Common myeloid progenitor, CD34-positive (primary cell): ENCODE measurements at places on chromosomes 4 and X.

DNA sequence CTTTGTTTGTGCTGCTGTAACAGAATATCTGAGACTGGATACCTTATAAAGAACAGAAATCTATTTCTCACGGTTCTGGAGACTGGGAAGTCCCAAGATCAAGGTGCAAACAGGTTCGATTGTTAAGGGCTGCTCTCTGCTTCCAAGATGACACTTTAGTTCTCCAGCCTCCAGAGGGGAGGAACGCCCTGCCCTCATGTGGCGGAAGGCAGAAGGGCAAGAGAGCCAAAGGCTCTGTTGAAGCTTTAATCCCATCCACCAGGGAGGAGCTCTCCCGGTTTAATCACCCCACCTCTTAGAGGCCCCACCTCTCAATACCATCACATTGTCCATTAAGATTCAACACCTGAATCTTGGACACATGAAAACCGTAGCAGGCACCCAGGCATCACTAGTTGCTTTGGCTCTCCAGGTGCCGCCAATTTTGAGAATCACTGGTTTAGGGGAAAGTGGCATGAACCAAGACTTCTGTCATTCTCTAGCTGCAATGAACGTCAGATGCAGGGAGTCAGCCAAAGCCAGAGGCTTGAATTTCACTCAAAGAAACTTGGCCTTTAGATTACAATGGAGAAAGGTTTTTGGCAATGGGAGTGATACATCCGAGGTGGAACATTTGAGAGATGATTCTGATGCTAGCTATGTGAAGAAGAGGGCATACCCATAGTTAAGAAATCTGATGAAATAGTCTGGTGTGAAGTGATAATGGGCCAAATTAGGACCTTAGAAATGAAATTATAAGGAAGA lies 15.7 kb downstream of the FHL1 start:
- DNase-seq = peak; percentile 57

DNA sequence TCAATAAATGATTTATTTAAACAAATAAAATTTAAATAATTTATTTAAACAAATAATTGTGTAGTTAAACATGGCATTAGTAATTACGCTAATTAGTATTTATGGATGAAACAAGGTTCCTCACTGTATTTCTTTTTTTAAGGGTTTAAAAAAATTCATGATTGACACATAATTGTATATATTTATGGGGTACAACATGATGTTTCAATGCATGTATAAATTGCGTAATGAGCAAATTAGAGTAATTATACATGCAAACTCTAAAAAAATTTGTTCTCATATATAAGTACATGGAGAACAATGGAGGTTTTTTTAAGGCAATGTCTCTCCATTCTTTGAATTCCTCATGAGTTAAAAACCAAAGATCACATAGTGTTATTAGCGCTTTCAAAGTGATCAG lies 115.7 kb upstream of the KLF3 start:
- DNase-seq = no peak

DNA sequence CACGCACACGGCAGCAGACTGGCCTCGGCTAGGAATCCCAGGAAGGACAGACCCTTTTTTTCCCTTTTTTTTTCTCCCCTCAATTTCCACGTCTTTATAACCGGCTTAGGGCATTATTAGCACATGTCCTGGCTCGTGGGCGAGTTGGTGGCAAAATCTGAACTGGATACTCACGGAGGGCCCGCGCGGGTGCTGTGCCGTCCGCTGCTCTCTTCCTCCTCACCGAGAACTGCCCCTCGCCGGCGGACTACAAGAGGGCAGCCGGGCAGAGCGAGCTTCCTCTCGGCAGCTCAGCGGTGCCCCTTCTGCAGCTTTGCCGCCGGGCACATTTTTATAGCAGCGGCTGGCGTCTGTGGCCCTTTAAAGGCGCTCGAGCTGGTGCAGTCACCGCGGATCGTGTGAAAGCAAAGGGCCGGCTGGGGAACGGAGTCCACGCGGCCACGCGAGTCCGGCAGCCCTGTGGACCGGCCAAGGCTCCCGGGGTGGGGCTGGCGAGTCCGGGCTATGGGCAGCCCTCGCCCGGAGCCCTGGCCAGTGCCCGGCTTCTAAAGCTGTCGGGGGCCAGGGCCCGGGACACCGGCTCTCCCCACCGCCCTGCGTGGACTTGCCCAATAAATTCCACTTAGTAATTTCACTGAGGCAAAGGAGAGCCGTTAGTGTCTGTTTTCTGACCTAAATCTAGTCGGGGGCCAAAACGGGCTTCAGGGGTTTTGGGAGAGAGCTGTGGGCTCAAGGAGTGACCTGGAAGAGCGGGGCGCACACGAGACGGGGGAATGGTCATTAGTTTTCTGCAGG lies 1.3 kb upstream of the CITED1 start:
- DNase-seq = peak; percentile 74

DNA sequence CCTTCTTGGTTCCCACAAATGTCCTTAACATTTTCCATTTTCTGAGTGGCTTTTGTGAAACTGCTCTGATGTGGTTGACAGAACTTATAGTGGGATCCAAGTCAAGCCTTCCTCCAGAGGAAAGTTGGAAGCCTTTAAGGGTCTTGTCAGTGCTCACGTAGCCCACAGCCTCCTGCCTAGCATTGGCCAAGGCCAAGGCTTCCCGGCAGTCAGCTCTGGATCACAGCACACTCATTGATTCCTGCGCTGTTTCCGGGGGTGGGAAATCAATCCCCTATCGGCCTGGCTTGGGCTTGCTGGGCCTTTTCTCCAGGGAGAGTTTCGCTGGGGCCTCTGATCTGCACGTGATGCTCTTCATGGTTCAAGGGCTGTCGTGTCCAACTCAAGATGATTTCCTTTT lies 76.1 kb downstream of the SLC9A6 start:
- no peak for DNase-seq

GRCh38 chr4:124487651-124488050 lies 224.9 kb downstream of the ANKRD50 start:
- no peak for DNase-seq

- DNase-seq = no peak
Observed at GRCh38 chrX:67693928-67694327, 150.1 kb downstream of the AR start.

- DNase-seq = no peak
Observed at GRCh38 chrX:137667776-137668175, 101.8 kb downstream of the ZIC3 start.

- DNase-seq = peak; percentile 4
Observed at GRCh38 chr4:176123710-176124407, 58.2 kb downstream of the WDR17 start.

GRCh38 chr4:139558235-139559088 lies 2.4 kb upstream of the SETD7 start:
- no peak for DNase-seq

GRCh38 chr4:80568891-80569290 lies 233.4 kb downstream of the CFAP299 start:
- DNase-seq = no peak

- DNase-seq = no peak
Observed at GRCh38 chr4:88195328-88196012, 37.0 kb upstream of the ABCG2 start.

GRCh38 chrX:41688156-41688555 lies 617 bp upstream of the GPR34 start:
- DNase-seq = peak; percentile 36
